ENCODE measurements at places on chromosomes 3 and 15. TPM values are rescaled to one million over a fixed set of nuclear protein-coding genes. Genes with fewer than 3 reads are reported as not detected.
A peak's percentile ranks its signal among the peaks of the same experiment; 100 is the strongest.

GRCh38 chr3:12869035-12869621 is 27.8 kb upstream of the RPL32 start:
- DNase-seq, result peak; percentile 97

GRCh38 chr3:52181543-52181942 is 16.4 kb upstream of the ALAS1 start:
- DNase-seq, result peak; percentile 28

DNA sequence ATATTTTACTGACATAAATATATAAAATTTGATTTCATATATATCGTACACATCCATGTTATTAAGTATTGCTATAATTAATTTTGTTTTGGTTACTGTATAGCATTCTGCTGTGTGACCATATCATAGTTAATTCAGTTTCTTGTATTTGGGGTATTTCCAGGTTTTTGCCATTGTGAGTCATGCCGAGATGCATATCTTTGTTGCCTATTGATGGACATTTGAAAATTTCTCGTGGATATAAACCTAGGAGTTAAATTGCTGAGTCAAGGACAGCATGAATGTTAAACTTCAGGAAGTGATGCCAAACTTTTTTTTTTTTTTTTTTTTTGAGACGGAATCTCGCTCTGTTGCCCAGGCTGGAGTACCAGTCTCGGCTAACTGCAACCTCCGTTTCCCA is 33.7 kb upstream of the GPR171 start:
- DNase-seq, result no peak

DNA sequence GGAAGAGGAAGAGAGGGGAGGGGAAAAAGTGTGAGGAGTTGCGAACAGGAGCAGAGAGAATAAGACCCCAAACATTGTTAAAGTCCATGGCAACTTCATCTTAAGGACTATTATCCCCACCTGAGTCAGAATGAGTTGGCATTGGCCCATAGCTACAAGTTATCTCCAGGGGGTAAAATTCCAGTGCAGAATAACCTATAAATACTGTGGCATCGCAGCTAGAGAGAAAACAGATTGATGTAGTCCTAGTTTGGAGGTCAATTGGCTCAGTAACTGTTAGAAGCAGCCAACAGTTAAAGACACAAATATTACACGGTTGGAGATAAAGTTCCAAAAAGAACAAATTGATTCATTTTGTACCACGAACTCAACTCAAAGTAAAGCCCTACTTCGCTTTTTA is 313.9 kb upstream of the CCDC54 start:
- no peak for DNase-seq

Gene CNTN6
- total RNA-seq, result not detected

Gene CHRNA3
- total RNA-seq, result 4.4 TPM

- DNase-seq, result no peak
Measured at GRCh38 chr3:156236556-156237260, 116.3 kb downstream of the KCNAB1 start.

DNA sequence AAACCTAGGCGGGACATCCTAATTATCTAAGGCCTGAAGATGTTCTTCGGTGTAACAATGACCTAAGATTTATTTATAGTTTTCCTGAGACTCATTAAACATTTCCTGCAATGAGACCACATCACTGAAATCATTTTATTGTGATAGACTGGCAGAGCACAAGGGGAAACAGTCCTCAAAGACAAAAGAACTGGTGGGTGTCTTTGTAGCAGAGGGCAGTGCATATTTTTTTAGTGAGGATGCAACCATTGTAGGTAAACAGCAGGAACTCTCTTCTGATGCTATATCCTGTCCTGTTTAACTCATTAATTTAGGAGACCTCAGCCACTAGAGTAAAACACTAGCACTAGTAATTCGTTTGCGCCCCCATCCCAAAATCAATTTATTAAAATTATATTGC is 100.0 kb downstream of the MAGI1 start:
- no peak for DNase-seq

GRCh38 chr3:21729888-21730459 is 21.0 kb downstream of the ZNF385D start:
- no peak for DNase-seq

Gene CHRNB4
- 2.7 TPM for total RNA-seq

GRCh38 chr15:94083467-94084052 is 147.8 kb upstream of the MCTP2 start:
- no peak for DNase-seq

Gene EPHA3
- 0.33 TPM for total RNA-seq

Gene STAC
- total RNA-seq, result 5.2 TPM

DNA sequence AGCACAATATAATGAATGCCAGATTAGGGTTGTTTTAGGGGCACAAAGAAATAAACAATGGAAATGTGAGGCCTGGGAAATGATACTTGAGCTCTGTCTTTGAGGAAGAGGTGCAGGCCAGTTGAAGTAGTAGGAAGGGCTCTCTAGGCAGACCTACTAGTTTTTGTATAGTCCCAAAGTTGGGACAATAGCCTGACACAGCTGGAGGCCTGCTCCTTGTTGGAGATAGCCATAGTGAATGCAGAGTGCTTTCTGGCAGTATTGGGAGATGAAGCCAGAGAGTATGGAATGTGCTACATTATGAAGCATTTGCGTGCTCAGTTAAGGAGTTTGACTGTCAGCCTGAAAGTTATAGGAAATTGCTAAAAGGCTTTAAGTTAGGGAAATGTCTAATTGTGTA is 251.2 kb upstream of the ZPLD1 start:
- DNase-seq, result peak; percentile 4

DNA sequence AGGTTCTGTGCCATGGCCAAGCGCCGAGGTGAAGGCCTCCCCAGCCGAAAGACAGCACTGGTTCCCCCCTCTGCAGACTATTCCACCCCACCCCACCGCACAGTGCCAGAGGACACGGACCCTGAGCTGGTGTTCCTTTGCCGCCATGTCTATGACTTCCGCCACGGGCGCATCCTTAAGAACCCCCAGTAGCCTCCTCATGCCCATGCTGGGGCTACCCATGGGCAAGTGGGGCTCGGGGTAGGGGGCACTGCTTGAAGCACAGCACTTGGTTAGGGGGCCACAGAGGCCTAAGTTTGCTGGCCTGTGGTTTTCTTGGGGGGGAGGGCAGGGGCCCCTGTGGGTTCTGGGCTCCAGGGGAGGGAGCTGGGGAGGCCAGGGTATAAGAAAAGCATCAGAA is 4.8 kb upstream of the CHST14 start:
- no peak for DNase-seq

GRCh38 chr15:83278191-83278590 is 6.3 kb downstream of the BNC1 start:
- DNase-seq, result no peak

- DNase-seq, result no peak
Measured at GRCh38 chr15:78233496-78233895, 869 bp downstream of the ACSBG1 start.

DNA sequence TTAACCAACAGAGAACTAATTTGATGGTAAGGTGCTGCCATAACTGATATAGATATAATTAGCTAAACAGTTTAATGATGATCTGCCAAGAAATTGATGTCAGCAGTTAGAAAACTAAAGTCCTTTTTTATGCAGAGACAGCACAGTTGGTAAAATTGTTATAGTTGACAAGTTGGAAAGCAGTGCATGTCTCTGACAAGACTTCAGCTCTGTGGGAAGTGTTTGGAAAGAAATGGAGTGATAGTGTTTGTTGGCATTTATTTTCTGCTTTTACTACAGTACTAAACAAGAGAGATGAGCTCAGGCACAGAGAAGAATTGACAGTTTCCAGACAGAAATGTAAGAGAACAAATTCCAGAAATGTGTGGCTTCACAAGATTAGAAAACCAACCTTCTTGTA is 523.5 kb upstream of the BCHE start:
- no peak for DNase-seq

- no peak for DNase-seq
Measured at GRCh38 chr15:63442080-63442479, 60.4 kb upstream of the CA12 start.

GRCh38 chr3:168531116-168531515 is 435.4 kb upstream of the GOLIM4 start:
- no peak for DNase-seq

Gene VIPR1
- 2.2 TPM for total RNA-seq

Gene CCDC51
- total RNA-seq, result 59.1 TPM

DNA sequence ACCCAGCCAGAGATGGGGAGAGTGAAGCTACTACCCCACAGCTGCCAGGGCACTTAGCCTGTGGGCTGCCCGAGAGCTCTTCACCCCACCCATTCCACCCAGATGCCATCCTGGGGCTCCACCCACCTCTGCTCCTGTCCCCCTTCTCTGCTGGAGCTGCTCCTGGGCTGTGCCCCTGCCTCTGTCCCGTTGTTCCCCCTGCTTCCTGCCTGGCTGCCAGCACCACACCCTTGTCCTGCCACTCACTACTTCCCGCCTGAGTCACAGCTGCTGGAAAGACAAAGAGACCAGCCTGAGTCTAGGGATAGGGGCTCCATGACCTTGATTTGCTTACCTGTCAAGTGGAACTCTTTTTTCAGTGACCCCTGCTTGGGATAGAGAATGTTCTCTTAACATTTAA is 12.4 kb downstream of the GNAI2 start:
- no peak for DNase-seq

Gene CLEC3B
- total RNA-seq, result not detected

- DNase-seq, result no peak
Measured at GRCh38 chr3:39388741-39389248, 5.6 kb downstream of the SLC25A38 start.

DNA sequence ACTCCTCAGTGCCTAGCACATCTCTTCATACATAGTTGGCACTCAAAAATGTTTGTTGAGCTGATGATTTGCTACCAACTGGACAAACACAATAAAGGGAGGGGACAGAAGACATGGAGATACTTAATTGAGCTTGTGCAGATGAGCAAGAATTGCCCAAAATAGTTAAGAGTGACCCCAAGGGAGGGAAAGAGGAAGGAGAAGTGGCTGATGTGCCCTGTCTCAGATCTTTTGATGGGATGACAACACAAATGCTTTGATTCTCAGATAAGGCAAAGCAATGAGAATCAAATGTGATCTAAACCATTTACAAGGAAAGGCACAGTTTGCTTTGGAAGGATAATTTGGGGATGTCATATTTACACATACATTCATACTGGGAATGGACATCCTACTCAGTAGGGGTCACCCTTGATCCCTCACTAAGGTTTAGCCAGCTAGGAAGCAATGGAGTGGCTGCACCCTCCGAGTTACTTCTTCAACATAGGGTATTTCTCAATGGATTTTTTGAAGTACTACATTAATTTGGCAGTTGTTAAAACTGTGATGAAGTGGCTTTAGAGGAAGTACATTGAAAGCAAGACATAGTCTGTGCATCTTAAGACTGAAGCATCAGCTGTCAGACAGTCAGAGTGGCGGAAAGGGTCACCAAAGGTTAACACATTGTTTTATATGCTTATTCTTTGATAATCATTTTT is 21.9 kb upstream of the SSR3 start:
- no peak for DNase-seq

Gene FSD2
- not detected for total RNA-seq

Gene TRH
- total RNA-seq, result 0.59 TPM

Gene LMAN1L
- total RNA-seq, result not detected

Gene DAPK2
- 0.41 TPM for total RNA-seq
